ENCODE measurements at places on chromosomes 4 and X.

DNA sequence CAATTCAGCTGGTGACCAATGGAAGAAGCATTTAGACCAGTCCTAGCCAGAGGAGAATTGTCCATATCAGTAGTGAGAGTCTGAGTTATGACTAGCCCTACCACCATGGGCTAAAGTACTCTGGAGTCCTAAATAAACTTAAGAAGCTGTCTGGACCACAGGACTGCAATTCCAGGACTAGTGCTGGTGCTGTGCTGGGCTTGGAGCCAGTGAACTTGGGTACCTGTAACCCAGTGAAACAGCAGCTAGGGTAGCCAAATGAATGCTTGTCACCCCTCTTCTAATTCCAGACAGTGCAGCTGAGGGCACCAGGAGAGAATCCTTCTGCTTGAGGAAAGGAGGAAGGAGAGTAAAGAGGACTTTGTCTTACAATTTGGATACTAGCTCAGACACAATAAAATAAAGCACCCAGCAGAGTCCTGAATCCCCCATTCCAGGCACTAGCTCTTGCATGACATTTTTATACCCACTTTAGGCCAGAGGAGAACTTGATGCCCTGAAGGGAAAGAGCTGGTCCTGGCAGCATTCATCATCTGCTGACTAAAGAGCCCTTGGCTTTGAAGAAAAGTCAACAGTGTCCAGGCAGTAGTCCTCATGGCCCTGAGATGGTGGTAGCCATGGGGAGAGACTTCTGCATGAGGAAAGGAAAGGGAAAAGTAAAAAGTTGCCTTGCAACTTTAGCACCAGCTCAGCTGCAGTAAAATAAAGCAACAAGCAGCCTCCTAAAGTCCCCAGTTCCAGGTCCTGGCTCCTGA, 2675.7 kb downstream of the PCDH7 start:
- H3K36me3 ChIP-seq, result no peaks in the 10 kb centered on the region
- no peak overlapping the region for H3K4me3 ChIP-seq

DNA sequence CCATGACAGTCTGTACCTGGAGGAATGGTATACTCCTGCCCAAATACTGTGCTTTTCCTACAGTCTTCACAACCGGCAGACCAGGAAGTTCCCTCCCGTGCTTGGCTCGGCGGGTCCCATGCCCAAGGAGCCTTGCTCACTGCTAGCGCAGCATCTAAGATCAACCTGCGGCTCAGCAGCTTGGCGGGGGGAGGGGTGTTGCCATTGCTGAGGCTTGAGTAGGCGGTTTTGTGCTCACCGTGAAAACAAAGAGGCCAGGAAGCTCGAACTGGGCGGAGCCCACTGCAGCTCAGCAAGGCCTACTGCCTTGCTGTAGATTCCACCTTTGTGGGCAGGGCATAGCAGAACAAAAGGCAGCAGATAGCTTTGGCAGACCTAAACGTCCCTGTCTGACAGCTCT, 152.7 kb downstream of the TEX11 start:
- peaks cover 12% of the 10 kb centered on the region for H3K4me1 ChIP-seq
- no peaks in the 10 kb centered on the region for H3K27me3 ChIP-seq
- no peak overlapping the region for H3K27ac ChIP-seq
- peak; percentile 78 for DNase-seq

GRCh38 chrX:24696294-24696693, 2.6 kb downstream of the POLA1 start:
- no peak overlapping the region for H3K4me3 ChIP-seq
- DNase-seq, result no peak
- peaks cover 18% of the 10 kb centered on the region for H3K36me3 ChIP-seq
- H3K4me1 ChIP-seq, result peaks cover 17% of the 10 kb centered on the region
- H3K27me3 ChIP-seq, result no peaks in the 10 kb centered on the region
- H3K27ac ChIP-seq, result no peak overlapping the region

GRCh38 chr4:166017804-166018203, 144.8 kb downstream of the TLL1 start:
- H3K36me3 ChIP-seq, result no peaks in the 10 kb centered on the region
- no peak for DNase-seq
- H3K27ac ChIP-seq, result no peak overlapping the region
- no peak overlapping the region for H3K4me3 ChIP-seq
- no peaks in the 10 kb centered on the region for H3K4me1 ChIP-seq
- no peaks in the 10 kb centered on the region for H3K27me3 ChIP-seq

GRCh38 chr4:37892641-37893040, 1.8 kb downstream of the TBC1D1 start:
- peak; percentile 60 for DNase-seq
- H3K27ac ChIP-seq, result no peak overlapping the region
- H3K4me3 ChIP-seq, result peak overlapping the region; percentile 30
- peaks cover 8% of the 10 kb centered on the region for H3K27me3 ChIP-seq
- peaks cover 46% of the 10 kb centered on the region for H3K4me1 ChIP-seq
- no peaks in the 10 kb centered on the region for H3K36me3 ChIP-seq

DNA sequence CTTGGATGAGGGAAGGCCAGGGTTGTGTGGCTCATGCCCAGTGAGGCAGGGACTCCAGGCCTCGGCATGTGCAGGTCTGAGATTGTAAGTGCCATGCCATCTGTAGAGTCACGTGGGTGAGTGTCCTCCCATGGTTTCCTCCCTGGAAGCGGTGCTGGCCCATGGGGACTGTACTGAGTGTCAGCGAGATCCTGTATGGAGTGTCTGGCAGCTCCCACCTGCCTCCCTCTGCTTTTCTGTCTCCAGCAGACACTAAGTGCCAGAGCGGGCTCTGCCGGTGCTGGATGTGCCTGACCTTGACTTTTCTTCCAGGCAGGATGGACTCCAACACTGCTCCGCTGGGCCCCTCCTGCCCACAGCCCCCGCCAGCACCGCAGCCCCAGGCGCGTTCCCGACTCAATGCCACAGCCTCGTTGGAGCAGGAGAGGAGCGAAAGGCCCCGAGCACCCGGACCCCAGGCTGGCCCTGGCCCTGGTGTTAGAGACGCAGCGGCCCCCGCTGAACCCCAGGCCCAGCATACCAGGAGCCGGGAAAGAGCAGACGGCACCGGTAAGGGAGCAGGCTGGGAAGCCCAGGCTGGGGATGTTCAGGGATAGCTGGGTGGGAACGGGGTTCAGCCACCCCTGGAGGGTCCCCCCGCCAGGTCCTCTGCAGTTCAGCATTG, 7.6 kb downstream of the WFS1 start:
- H3K27me3 ChIP-seq, result no peaks in the 10 kb centered on the region
- no peak for DNase-seq
- H3K4me1 ChIP-seq, result peaks cover 8% of the 10 kb centered on the region

DNA sequence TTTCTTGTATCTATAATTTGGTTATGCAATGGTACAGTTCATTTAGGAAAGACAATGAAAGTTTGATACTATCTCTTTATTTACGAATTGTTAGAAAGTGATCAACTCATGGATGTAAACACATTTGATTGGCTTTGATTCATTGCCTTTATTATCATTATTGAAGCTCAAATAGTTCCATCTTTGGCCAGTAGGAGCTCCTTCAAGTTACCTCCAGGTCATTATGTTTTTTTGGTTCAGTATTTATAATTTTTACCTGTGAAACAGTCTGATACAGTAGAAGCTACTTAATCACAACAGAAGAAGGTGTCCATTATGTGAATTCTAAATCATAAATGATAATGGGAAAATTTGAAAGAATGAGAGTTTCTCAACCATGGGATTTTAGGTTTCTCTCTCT, 12.4 kb downstream of the NPY5R start:
- no peak overlapping the region for H3K4me3 ChIP-seq
- no peak for DNase-seq
- H3K36me3 ChIP-seq, result no peaks in the 10 kb centered on the region
- peaks cover 8% of the 10 kb centered on the region for H3K27me3 ChIP-seq

- H3K27me3 ChIP-seq, result no peaks in the 10 kb centered on the region
- DNase-seq, result no peak
- H3K4me3 ChIP-seq, result no peak overlapping the region
- no peak overlapping the region for H3K27ac ChIP-seq
Observed at GRCh38 chr4:153408932-153409331, 57.2 kb upstream of the TMEM131L start.

GRCh38 chr4:110270492-110271197, 72.2 kb upstream of the ELOVL6 start:
- no peak overlapping the region for H3K4me3 ChIP-seq
- no peak overlapping the region for H3K27ac ChIP-seq
- DNase-seq, result no peak
- peaks cover 3% of the 10 kb centered on the region for H3K4me1 ChIP-seq
- H3K36me3 ChIP-seq, result no peaks in the 10 kb centered on the region

DNA sequence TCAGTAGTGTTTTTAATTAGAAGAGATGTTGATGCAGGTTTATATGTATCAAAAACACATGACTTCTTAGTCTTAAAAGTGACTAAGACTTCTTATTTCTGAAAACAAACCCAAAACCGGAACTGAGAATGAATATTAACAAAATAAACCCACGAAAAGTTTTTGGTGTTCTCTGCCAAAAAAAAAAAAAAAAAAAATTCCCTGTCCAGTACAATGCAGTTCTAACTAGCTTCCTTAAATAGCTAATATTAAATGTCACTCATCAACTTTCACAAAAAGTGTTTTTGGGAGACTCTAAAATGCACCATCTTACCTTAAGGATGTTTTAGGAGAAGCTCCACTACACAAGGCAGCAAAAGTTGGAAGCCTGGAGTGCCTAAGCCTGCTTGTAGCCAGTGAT, 2.0 kb downstream of the ANKRD37 start:
- peaks cover 41% of the 10 kb centered on the region for H3K4me1 ChIP-seq
- H3K27me3 ChIP-seq, result no peaks in the 10 kb centered on the region
- no peak for DNase-seq

GRCh38 chr4:182569561-182569960, 326.4 kb downstream of the TENM3 start:
- no peak for DNase-seq
- H3K27me3 ChIP-seq, result peaks cover 8% of the 10 kb centered on the region
- H3K4me1 ChIP-seq, result no peaks in the 10 kb centered on the region
- no peak overlapping the region for H3K4me3 ChIP-seq
- no peaks in the 10 kb centered on the region for H3K36me3 ChIP-seq

GRCh38 chr4:56976837-56977320, 527 bp downstream of the NOA1 start:
- peaks cover 60% of the 10 kb centered on the region for H3K36me3 ChIP-seq
- H3K4me1 ChIP-seq, result peaks cover 53% of the 10 kb centered on the region
- no peaks in the 10 kb centered on the region for H3K27me3 ChIP-seq
- DNase-seq, result peak; percentile 49
- peak overlapping the region; percentile 100 for H3K4me3 ChIP-seq

GRCh38 chr4:70712604-70713452, 8.9 kb upstream of the RUFY3 start:
- H3K27ac ChIP-seq, result no peak overlapping the region
- no peak for DNase-seq
- peaks cover 62% of the 10 kb centered on the region for H3K4me1 ChIP-seq
- no peak overlapping the region for H3K4me3 ChIP-seq

DNA sequence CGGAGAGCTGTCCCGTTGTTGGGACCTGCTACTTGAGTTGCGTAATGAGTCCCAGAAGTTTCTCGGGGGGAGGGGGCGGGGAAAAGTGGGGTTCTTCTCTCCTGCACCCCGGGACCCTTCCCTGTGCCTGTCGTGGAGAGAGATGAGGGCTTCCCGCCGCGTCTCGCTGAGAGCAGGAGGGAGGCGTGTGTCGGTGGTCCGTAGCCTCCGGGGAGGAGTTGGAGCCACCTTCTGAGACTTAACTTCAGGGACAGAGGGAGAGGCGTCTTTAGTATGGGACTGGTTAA, 698 bp downstream of the AFF1 start:
- no peak for DNase-seq
- H3K4me1 ChIP-seq, result peaks cover 46% of the 10 kb centered on the region
- no peaks in the 10 kb centered on the region for H3K27me3 ChIP-seq

DNA sequence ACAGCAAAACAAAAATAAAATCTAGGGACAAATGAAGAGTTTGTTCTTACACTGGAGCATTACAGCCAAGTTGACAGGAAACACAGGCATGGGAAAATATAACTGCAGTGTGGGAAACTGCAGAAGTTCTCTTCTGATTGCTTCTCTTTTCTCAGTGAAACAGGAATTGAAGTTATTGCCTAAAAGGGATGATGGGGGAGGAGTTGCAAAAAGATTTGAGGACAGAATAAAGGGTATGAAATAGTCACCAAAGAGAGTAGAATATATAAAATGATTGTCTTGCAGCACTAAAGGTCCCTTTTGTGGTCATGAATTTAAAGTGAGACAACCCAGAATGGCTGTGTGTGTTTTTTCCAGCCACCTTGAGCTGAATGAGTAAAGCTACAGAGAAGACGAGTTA, 103.7 kb downstream of the JADE1 start:
- H3K4me3 ChIP-seq, result no peak overlapping the region
- H3K4me1 ChIP-seq, result peaks cover 7% of the 10 kb centered on the region
- H3K36me3 ChIP-seq, result no peaks in the 10 kb centered on the region

DNA sequence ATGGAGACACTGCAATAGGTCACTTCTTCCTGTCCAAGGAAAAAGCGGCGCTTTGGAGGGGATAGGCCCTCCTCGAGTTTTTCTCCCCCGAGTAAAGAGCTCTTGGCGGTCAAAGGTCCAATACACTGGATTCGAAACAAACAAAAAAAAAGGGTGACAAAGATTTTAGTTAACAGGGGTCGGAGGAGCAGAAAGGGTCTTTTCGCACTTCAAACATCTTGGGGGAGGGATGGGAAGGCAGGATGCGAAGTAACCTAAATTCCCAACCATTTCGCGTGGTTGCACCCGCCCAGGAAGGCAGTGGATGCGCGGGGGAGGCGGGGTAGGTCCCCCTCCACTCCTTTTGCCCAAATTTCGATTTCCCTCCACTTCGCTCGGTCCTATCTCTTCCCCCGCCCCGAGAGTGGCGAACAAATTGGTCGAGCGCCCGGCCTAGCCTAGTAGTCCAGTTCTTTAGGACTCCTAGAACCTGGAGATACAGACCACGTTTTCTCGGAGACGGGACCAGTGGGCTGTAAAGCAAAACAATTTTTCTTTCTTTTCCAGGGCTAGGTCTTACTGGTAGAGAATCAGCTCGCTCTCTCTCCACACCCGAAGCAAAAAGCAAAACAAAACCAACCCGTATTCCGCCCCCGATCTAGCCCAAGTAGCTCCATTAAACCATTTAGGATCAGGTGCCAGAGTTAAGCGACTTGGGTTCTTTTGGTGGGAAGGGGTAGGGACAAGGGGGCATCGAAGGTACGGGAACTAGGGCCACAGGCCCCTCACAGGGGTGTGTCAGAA, 2.0 kb upstream of the STAG2 start:
- peaks cover 10% of the 10 kb centered on the region for H3K36me3 ChIP-seq
- peak; percentile 18 for DNase-seq
- peaks cover 8% of the 10 kb centered on the region for H3K4me1 ChIP-seq
- H3K4me3 ChIP-seq, result peak overlapping the region; percentile 96

GRCh38 chr4:40721730-40722171, 28.0 kb upstream of the NSUN7 start:
- no peak overlapping the region for H3K4me3 ChIP-seq
- peaks cover 8% of the 10 kb centered on the region for H3K4me1 ChIP-seq
- H3K36me3 ChIP-seq, result no peaks in the 10 kb centered on the region
- no peak for DNase-seq

GRCh38 chrX:53440621-53441517, 6.7 kb upstream of the HSD17B10 start:
- H3K27ac ChIP-seq, result no peak overlapping the region
- H3K4me1 ChIP-seq, result peaks cover 28% of the 10 kb centered on the region
- peak overlapping the region; percentile 78 for H3K4me3 ChIP-seq
- H3K27me3 ChIP-seq, result no peaks in the 10 kb centered on the region
- peak; percentile 50 for DNase-seq
